Stimulated activated CD8-positive, alpha-beta memory T cell treated with anti-CD3 and anti-CD28 coated beads, Interleukin-7, amount 100 ng/mL, for 4 hours (primary cell): ENCODE measurements at places on chromosomes 5 and 9.
A peak's percentile ranks its signal among the peaks of the same experiment; 100 is the strongest.

- no peak for DNase-seq
These were observed 917.6 kb upstream of the DMAC1 start for GRCh38 chr9:8717146-8717545.

- no peak for DNase-seq
These were observed 287.8 kb downstream of the ARRDC3 start for GRCh38 chr5:91095313-91095712.

GRCh38 chr9:132481053-132481849, 71.2 kb downstream of the CFAP77 start:
- no peak for DNase-seq

- peak; percentile 45 for DNase-seq
These were observed 10.9 kb upstream of the GADD45G start for GRCh38 chr9:89593727-89594427.

GRCh38 chr5:160188141-160189015, 40.9 kb upstream of the FABP6 start:
- no peak for DNase-seq

DNA sequence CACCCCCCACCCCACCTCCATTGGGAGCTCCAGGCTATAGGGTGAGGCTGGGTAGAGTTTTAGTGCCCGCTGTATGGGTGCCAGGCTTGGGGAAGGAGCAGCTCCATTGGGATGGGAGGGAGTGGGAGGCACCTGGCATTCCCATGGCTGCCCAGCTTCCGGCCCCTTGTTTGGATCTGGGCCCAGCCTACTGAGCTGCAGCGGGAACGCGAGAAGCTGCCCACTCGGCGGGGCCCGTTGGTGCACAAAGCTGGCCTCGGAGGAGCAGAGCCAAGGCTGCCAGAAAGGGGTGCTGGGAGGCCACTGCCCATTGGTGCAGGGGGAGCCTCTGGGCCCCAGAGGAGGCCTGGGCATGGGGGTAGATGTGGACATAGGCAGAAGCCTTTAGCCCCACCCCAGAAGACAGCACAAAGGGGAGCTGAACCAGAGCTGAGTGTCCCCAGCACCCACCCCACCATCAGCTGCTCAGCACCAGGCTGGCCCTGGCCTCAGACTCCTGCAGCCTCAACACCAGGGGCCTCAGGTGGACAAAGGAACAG, 4.4 kb downstream of the LCN9 start:
- no peak for DNase-seq

- DNase-seq = no peak
These were observed 342.4 kb upstream of the GRIA1 start for GRCh38 chr5:153147891-153148623.

DNA sequence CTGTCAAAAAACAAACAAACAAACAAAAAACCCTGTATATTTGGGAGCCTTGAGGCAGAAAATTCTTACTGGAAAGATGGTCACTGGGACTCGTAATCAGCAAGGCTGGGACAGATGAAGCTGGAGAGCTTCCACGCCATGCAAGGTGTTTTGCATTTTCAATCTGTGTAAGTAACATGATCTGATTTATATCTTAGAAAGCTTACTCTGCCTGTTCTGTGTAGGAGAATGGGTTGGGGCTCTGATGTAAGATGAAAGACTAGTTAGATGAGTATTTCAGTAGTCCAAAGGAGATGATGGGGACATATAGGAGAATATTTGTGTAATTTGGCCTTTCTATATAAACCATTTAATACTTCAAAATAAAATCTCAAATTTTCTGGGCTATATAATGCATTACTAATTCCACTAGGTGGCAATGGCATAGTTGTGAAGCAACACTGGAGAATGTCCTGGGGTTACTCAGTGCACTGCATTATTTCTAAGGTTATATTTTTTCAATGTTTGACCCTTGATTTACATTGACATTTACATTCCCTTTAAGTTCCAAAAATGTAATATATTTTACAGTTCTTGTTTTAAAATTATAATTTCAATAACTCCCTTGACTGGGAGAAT, 21.9 kb upstream of the FSD1L start:
- DNase-seq = no peak

DNA sequence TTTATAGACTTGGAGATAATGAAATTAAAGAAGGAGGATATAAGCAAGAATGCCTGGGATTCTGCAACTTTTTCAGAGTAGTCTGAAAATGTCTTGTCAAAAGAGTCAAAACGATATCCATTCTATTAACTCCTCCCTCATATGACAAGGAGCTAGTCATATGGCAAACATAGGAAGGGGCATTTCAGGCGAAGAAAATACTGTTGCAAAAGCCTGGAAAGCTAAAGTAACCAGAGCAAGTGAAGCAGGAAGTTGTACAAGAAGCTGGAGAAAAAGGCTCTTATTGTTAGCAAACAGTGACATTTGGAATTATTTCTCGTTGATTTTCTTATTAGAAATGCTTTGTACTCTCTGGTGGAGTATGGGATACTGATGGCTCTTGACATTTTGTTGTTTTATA, 94.0 kb upstream of the PTPRD start:
- no peak for DNase-seq

GRCh38 chr5:119080936-119081335, 10.0 kb downstream of the DMXL1 start:
- no peak for DNase-seq

- DNase-seq = no peak
These were observed 49.7 kb upstream of the FST start for GRCh38 chr5:53430618-53431252.

- no peak for DNase-seq
These were observed 11.5 kb upstream of the ALDH1B1 start for GRCh38 chr9:38380872-38381534.

GRCh38 chr5:78899922-78900362, 85.2 kb downstream of the ARSB start:
- no peak for DNase-seq

DNA sequence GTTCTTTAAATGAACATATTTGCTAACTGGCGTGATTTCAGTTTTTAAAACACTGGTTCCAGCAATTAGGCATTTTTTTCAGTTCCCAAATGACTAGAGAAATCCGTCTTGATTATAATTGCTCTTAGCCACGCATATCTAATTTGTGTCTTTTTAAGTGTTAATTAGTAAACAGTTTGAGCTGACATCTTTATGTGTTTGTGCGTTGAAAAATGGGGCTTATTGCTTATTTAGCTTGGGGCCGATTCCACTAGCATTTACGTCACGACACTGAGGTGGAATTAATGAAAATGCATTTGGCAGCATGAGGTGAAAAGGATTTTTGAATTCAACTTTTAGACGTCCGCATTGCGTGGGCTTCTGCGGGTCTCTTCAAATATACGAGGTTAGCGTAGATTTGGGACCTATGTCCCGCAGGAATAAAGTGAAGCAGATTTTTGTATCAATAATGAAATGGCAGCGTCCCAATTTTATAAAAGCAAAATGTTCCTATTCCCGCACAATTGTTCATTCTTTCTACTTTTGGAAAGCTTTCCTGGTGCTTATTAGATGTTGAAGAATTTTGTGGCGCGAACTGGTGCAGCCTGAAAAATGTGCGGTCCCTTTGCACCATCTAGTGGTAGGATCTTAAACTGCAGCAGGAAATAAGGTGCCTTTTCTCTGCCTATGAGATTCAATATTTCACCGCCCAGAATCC, 122.7 kb upstream of the LMX1B start:
- peak; percentile 43 for DNase-seq
